ENCODE measurements at places on chromosomes 11 and 22.

GRCh38 chr22:42433754-42434682, 1.8 kb upstream of the NFAM1 start:
- no peak for DNase-seq

- DNase-seq: no peak
Measured at GRCh38 chr22:25953919-25954318, 211.9 kb downstream of the MYO18B start.

DNA sequence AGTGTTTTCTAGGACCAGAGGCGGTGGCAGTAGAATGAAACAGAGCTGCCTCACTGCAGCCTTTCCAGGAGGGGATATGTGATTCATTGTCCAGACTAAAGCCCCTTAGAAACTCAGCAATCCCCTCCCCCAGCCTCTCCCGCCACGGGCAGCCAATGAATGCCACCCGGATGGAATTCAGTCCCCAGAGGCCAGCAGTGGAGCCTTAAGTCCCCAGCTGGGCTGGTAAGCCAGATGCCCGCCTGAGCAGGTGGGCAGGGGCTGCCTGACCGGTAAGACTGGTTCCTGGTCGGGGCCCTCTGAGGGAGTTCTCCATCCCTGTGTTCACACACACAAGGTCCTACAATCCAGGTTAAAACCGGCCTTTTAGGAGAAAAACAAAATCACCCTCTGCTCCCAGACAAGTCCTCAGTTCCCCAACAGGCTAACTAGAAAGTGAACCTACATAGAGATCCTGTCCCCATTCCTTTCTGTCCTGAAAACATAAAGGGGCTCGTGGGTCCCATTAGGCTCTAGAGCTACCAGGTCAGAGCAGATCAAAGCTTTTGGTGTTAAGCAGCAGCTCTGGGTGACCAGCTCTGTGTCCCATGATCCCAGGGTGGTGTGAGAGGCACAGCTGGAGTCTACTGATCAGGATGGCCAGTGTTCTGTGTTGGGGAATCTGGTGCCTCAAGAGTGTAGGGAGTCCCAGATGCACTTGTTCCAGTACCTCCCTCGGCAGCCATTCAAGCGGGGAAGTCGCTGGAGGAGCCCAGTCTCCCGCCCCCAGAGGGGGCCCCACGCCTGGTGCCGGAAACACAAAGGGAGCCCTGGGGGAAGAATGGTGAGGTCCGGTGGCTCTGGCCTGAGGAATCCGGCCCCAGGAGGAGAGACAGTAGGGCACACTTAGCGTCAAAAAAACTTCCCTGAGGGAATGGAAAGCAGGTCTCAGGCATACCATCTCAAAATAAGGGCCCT, 2.6 kb downstream of the PATZ1 start:
- DNase-seq: no peak

GRCh38 chr11:62592146-62592815, 958 bp upstream of the TUT1 start:
- DNase-seq: no peak

- DNase-seq: no peak
Measured at GRCh38 chr22:45562537-45563361, 60.1 kb downstream of the FBLN1 start.
